ENCODE measurements at places on chromosomes 11 and 22.

GRCh38 chr11:113142508-113142907 lies 171.9 kb upstream of the TTC12 start:
- no peak for DNase-seq

GRCh38 chr22:35498026-35498800 lies 42.4 kb upstream of the RASD2 start:
- DNase-seq: no peak

GRCh38 chr22:38284042-38284402 lies 11.2 kb upstream of the TMEM184B start:
- DNase-seq: no peak

GRCh38 chr11:114272311-114272710 lies 23.9 kb upstream of the NNMT start:
- DNase-seq: no peak

DNA sequence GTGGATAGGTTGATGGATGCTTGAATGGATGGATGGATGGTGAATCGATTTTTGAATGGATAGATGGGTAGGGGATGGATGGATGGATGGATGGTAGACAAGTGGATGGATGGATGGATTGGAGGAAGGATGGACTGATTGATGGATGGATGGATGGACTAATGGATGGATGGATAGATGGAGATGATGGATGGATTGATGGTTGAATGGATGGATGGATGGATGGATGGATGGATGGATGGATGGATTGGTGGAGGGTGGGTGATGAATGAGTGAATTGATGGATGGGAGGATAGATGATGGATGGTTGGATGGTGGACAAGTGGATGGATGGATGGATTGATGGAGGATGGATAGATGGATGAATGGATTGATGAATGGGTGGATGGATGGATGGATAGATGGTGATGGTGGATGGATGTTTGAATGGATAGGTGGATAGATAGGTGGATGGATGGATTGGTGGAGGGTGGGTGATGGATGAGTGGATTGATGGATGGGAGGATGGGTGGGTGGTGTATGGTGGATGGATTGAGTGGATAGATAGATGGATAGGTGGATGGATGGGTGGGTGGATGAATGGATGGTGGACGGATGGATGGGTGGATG lies 1140.9 kb downstream of the BRD1 start:
- DNase-seq: no peak

DNA sequence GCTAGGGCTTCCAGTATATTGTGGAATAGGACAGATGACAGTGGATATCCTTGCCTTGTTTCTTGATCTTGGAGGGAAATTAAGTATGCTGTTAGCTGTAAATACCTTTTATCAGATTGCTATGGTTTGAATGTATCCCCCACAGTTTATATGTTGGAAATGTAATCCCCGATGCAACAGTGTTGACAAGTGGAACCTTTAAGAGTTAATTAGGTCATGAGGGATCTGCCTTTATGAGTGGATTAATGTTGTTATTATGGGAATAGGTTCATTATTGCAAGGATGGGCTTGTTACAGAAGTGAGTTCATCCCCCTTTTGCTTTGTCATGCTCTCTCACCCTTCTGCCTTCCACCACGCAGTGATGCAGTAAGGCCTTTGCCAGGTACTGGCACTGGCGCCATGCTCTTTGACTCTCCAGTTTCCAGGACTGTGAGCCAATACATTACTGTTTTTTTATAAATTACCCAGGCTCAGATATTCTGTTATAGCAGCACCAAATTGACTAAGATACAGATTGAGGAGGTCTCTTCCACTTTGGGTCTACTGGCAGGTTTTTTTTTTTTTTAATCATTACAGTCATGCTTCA lies 16.4 kb downstream of the CABIN1 start:
- no peak for DNase-seq

GRCh38 chr11:131430473-131431208 lies 60.2 kb downstream of the NTM start:
- no peak for DNase-seq

GRCh38 chr22:20805972-20806471 lies 32.1 kb downstream of the SERPIND1 start:
- DNase-seq: no peak

- DNase-seq: no peak
These were observed 1237.9 kb downstream of the FAM181B start for GRCh38 chr11:81495699-81496292.

GRCh38 chr11:33624083-33624482 lies 76.5 kb downstream of the C11orf91 start:
- DNase-seq: no peak
